ENCODE measurements at places on chromosomes 2 and 18.
A peak's percentile ranks its signal among the peaks of the same experiment; 100 is the strongest.

- no peak for DNase-seq
Observed at GRCh38 chr2:121627525-121628050, 21.7 kb downstream of the CLASP1 start.

DNA sequence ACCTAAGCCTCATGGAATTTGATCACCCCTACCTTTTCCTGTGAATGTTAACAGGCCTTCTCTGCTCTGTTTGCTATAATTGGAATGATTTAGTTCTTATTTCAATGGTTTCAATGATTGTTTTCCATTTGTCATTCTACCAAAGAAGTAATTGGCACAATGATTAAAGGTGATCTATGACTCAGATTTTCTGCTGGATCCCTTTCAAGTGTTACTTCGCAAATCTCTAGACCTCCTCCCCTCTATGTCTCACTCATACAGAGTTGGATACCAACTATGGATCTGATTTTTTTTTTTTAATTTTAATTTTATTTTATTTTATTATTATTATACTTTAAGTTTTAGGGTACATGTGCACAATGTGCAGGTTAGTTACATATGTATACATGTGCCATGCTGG, 29.6 kb upstream of the FAM117B start:
- DNase-seq: no peak

DNA sequence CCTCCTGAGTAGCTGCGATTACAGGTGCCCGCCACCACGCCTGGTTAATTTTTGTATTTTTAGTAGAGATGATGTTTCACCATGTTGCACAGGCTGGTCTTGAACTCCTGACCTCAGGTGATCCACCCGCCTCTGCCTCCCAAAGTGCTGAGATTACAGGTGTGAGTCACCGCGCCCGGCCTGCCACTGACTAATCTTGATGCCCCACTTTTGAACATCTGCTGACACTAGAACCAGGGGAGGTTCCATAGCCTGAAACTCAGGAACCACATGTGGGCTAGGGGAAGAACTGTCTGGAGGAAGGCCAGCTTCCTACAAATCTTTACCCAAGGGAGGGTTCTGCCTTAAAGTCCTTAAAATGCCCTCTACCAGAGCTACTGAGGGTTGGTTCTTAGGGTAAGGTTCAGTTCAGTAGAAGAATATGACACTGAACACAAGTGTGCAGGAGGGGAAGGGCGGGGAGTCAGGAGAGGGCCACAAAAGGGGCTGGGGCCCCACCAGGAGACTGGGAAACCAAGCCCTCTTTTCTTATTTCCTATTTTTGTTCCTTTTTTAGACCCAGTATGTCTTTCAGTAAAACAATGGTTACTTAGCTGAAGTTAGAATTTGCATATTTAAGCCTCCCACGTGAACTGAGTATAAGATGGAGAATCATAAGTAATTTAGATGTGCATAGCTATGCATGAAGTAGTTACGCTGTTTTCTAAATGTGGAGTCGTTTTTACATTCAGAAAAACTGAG, 6.3 kb upstream of the RAB31 start:
- no peak for DNase-seq

DNA sequence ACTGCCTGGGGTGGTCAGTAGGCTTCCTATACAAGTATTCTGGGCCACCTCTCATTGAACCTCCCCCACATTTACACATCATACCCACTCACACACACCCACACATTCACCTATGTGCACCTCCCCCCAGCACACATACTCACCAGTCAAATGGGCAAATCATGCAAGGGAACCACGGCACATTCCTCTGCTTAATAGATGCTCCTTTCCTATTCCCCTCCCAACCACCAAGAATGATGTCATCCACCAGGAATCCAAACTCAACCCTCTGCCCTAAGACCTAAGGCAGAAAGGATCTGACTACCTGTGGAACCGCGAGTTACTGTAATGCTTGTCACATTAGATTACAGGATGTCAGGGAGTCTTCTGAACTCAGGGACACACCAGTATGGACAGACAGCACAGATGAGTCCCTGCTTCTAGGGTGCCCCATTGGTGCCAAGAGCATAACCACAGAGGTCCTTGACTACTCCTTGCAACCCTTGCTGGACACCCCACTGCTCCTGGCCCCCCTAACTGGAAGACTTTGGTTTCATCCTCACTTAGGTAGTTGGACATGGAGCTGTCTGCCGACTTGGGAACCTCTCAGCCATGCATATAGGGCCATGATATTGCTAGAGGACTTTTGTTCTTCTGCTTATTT, 21.5 kb upstream of the CAB39 start:
- DNase-seq: no peak

GRCh38 chr2:173997269-173997668, 32.1 kb upstream of the SP3 start:
- peak; percentile 62 for DNase-seq

- no peak for DNase-seq
Observed at GRCh38 chr2:186554429-186554828, 35.4 kb upstream of the ITGAV start.

- no peak for DNase-seq
Observed at GRCh38 chr2:57160976-57161375, 885.6 kb upstream of the VRK2 start.

GRCh38 chr18:75223687-75224347, 13.2 kb downstream of the TSHZ1 start:
- no peak for DNase-seq

DNA sequence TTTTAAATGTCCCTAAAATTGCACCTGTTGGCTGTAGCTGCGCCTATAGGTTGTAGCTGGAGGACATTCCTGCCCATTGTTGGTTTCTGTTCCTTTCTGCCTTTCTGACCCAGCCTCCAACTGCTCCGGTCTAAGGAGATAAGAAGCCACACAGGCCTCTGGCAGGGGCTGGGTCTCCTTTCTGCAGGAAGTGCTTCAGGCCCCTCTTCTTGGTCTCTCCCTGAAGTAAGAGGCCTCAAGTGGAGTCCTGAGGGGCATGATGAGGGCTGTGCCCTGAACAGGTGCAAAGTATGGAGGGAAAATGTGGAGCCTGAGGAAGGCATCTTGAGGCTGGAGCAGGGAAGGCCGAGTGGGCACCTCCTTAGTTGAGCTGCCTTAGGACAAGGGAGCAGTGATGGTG, 10.4 kb upstream of the SFTPB start:
- no peak for DNase-seq

DNA sequence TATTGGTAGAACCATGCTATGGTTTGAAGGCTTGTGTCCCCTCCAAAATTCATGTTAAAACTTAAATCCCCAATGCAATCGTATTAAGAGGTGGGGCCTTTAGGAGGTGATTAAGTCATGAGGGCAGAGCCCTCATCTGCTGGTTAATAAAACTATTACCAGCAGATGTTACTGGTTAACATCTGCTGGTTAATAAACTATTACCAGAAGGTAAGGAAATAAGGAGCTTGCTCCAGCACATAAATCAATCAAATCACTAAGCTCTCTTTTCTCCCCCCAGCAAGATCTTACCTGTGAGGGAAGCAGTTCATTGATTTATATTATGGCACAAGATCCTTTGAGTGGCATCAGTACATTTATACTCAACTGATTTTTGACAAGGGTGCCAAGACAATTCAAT, 96.9 kb downstream of the AAK1 start:
- DNase-seq: no peak

GRCh38 chr2:148660999-148661398, 16.4 kb downstream of the EPC2 start:
- DNase-seq: no peak

- no peak for DNase-seq
Observed at GRCh38 chr2:213818436-213818835, 534.2 kb downstream of the SPAG16 start.

GRCh38 chr18:56112013-56112749, 524.2 kb upstream of the TCF4 start:
- no peak for DNase-seq

- DNase-seq: peak; percentile 51
Observed at GRCh38 chr2:80303909-80304837, at the start of gene LRRTM1. TSS of gene LRRTM1 (minus strand) at chr2:80304752. CDS start at chr2:80303819, 933 bp downstream.

GRCh38 chr2:102591491-102592045, 27.8 kb upstream of the SLC9A2 start:
- no peak for DNase-seq

All from left hindlimb (tissue), 1 donor.